ENCODE measurements at places on chromosomes 5 and 9. TPM values are rescaled to one million over a fixed set of nuclear protein-coding genes. Genes with fewer than 3 reads are reported as not detected.

The COL15A1 gene
- 0.36 TPM for total RNA-seq

The TAF1L gene
- not detected for total RNA-seq

The LRRC19 gene
- not detected for total RNA-seq

The PCDHAC2 gene
- 2.6 TPM for total RNA-seq

The ZFP2 gene
- total RNA-seq: 0.07 TPM

The SHISAL2B gene
- total RNA-seq: not detected

The ZER1 gene
- 15.1 TPM for total RNA-seq

The SV2C gene
- total RNA-seq: not detected

The SMIM3 gene
- total RNA-seq: 3.0 TPM

The F2RL2 gene
- total RNA-seq: 5.1 TPM

The ARRDC3 gene
- 21.2 TPM for total RNA-seq

The TMEM215 gene
- total RNA-seq: not detected

The TAF11L10 gene
- not detected for total RNA-seq

The MRRF gene
- total RNA-seq: 66.9 TPM

The FOXD4L6 gene
- not detected for total RNA-seq

The IFNE gene
- 2.3 TPM for total RNA-seq

The POLR1E gene
- 41.2 TPM for total RNA-seq
